Fibroblast of the aortic adventitia (primary cell): ENCODE measurements at places on chromosomes 12 and 14.
A peak's percentile ranks its signal among the peaks of the same experiment; 100 is the strongest.

GRCh38 chr14:70114621-70115156, 74.1 kb downstream of the SLC8A3 start:
- DNase-seq: no peak

GRCh38 chr12:89947437-89948270, 239.0 kb upstream of the ATP2B1 start:
- DNase-seq: peak; percentile 94

GRCh38 chr12:26158078-26158764, 33.4 kb upstream of the BHLHE41 start:
- DNase-seq: no peak

DNA sequence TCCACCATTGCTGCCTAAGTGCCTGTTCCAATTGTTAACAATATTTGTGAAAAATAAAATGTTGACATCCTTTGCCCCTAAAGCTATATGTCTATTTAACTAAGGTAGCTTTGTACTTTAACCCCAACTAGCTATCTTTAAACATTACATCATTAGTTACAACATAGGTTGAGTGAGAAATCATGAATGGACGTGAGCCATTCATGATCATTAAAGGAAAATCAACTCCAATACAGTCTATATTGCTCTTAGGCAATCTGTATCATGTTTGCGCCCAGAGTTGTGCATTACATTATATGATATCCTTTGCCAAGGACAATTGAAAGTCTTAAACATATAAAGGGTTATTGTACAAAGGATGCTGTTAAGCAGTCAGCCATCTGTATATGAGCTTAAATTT, 269.6 kb downstream of the ALX1 start:
- no peak for DNase-seq

DNA sequence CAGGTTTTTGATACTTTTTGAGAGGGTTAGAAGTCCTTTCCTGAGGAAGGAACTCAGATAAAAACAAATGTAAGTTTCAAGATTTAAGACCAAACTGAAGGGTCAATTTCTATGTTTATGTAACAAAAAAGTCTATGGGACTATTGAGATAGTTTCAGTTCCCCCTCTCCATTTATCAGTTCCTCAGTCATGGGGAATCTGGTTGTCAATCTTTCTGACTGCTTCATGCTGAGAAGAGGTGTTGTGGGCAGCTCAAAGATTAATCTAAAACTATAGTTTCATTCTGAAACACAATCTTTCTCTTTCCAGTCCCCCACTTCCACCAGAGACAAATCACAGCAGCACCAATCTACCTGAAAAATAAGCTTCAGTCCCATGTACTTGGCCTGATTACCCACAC, 93.7 kb downstream of the KCNMB4 start:
- DNase-seq: no peak

DNA sequence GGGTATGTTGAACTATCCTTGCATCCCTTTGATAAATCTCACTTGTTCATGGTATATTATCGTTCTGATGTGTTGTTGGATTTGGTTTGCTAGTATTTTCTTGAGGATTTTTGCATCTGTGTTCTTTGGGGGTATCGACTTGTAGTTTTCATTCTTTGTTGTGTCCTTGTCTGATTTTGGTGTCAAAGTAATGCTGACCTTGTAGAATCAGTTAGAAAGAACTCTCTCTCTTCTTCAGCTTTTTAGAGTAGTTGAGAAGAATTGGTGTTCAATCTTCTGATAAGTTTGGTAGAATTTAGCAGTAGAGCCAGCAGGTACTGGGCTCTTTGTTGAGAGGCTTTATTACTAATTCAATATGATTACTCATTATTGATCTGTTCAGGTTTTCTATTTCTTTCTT, 707.2 kb upstream of the LRFN5 start:
- DNase-seq: no peak

DNA sequence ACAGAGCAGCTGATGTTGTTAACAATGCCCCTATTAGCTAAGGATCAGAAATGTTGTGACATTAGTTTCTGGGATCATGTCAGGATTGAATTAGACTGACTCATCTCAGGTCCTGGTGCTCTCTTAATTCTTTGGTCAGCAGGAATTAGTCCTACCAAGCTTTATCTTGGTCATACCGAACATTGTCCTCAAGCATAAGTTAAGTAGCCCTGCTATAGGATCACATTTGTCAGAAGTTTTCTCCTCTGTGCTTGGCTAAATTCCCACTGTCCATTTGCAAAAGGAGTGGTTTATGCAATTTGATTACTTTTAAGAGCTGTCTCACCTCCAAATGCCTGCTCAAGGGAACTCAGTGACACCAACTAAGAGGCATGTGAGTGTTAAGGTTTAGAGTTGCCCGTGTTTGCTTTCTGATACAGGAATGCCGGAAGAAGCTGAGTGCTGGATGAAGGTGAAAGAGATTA, 48.4 kb upstream of the IFNG-AS1 start:
- DNase-seq: peak; percentile 23

GRCh38 chr14:55130196-55130550, 1.1 kb downstream of the LGALS3 start:
- DNase-seq: peak; percentile 45

GRCh38 chr12:64675795-64676194, 65.5 kb downstream of the RASSF3 start:
- peak; percentile 74 for DNase-seq

DNA sequence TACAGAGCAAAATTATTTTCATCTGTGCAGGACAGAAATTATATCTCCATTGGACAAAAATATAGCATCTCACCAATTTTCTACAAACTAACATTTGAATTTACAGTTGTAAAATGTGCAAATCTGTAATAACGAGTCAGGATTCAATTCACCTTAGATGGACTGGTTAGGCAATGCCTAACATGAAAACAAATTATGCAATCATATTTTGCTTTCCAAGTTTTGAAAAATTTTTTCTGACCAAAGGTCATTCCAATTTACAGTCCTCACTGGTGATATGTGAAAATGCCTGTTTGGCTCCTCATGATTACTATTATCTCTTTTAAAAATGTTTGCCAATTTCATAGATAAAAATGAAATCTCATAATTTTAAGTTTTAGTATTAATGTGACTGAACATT, 6.5 kb upstream of the CPM start:
- DNase-seq: no peak

GRCh38 chr12:122205053-122205925, 1.8 kb downstream of the B3GNT4 start:
- DNase-seq: no peak

DNA sequence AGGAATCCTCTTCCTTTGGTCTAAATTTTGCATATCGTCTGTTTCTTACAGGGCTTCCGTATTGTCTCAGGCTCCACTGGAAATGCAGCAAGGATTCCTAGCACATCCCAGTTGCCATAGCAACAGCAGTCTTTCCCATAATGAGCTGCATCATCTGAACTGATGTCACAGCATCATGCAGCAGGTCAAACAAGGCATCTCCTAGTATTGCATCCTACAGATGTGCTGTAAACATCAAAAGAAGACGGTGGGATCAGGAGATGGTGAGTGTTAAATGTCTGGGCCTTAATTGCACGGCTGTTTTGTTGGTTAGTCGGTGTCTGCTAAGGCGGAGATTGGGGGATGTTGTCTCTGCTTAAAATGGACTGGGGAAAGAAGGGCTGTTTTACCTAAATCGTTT, at the start of gene AKAP6:
TSS of gene AKAP6 (plus strand) at position 153 of the 400 bp plus-strand sequence. CDS start 104,196 bp downstream, outside the sequence.
- no peak for DNase-seq

DNA sequence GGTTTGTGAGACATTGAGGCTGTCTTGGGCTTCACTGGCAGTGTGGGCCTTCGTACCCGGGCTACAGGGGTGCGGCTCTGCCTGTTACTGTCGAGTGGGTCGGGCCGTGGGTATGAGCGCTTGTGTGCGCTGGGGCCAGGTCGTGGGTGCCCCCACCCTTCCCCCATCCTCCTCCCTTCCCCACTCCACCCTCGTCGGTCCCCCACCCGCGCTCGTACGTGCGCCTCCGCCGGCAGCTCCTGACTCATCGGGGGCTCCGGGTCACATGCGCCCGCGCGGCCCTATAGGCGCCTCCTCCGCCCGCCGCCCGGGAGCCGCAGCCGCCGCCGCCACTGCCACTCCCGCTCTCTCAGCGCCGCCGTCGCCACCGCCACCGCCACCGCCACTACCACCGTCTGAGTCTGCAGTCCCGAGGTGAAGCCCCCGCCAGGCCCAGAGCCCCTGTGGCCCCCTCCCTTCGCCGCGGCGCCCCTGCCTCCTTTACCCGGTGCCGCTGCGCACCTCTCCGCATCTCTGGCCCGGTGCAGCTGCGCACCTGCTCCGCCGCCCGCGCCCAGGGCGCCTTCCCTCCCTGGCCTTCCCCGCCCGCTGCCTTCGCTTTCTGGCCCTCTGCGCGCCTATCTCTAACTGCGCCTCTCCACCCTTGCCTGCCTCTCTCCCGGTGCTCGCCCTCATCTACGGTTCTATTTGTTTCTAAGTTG, at the start of gene ENO2:
TSS of gene ENO2 (plus strand) at position 335 of the 701 bp plus-strand sequence. CDS start 1,253 bp downstream, outside the sequence.
- peak; percentile 51 for DNase-seq

DNA sequence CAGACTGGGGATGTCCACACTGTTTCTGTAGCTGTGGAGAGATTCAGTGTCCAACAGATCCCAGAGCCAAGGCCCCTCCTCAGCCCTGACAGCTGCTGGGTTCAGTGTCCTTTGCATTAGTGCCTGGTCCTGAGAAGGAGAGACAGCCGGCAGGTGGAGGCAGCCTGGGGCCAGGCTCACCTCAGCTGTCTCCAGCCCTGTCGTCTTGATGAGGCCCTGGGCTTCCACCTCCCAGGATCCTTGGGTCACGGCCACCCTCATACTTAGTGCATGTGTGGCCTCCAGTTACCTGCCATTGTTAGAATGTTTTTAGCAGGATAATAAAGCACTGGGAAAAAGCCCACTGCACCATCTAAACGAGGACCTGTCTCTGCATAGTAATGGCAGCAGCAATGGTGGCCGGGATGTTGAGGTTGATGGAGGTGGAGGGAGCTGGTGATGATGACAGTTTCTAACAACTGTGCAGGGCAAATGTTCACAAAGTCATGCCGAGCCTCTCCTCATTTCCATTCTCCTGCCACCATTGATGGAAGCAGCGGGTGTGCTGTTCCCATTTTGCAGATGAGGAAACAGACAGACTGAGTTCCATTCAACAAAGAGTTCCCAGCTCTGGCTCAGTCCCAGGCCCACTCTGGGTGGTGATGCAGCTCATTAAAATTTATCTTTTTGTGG, 17.7 kb downstream of the ASB2 start:
- DNase-seq: no peak

DNA sequence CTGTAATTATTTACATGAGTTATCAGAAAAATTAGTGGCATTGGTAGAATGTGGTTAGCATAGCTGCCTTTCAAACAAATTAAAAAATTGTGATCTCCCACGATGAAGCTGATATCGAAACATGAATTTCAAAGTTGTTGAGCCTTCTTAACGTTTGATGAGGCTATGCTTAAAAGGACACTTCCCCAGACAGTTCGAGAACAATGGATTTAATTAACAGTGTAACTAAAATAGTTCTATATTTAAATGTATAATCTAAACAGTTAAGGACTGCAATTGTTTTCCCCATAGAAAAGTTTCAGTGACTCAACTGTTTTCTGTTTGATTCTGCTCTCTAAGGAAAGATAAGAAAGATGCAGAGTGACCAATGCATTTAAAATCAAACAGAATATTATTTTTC, 1.6 kb downstream of the CLEC2B start:
- peak; percentile 5 for DNase-seq

GRCh38 chr12:93459097-93459496, 8.2 kb upstream of the MRPL42 start:
- no peak for DNase-seq

DNA sequence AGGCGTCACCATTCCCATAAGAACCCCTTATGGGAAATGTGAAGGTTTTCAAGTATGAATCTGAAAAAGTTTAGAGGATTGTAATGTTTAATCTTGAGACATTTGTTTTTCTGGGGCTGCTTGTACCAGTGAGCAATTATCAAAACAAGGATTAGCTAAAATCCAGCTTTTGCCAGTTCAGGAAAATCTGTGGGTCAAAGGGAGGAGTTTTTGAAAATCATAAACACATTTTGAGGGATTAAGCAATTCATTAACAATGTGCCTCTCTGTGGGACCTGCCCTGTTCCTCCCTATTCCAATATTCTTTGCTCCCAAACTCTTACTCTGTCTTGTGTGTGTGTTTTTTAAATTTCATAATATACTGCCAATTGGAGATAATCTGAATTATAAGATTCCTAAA, 11.7 kb upstream of the DAAM1 start:
- DNase-seq: peak; percentile 28

- DNase-seq: no peak
These were observed 124.6 kb downstream of the PRKD1 start for GRCh38 chr14:29803045-29803444.

DNA sequence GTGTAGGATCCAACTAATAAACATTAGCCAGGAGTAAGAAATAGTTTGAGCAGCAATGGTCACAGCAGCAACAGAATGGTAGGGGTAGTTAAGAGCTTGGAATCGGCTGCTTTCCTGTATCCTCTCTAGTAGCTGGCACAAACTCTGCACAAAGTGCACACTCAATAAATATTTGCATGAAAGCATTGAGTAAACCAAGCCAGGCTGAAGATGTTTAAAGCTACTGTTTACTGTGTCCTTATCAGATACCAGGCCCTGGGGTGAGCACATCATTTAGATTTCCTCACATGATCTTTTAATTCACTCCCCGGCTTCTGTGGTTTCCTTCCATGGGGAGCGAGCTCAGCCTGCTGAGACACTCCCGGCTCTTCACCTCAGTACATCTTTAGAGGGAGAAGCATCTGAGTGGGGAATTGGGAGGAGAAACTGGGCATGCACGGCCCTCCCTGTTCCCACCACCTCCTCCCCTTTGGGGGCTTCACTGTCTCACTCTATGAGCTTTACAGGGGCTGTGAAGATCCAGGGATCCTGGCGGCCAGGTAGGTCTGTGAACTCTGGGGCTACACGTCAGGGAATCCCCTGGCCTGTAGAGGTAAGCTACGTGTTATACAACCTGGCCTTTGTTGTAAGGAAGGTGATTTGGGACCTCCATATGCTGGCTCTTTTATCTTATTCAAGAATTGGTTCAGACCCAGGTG, 107.2 kb upstream of the VASH1 start:
- DNase-seq: no peak

- no peak for DNase-seq
These were observed 18.8 kb downstream of the MVK start for GRCh38 chr12:109592195-109592904.

DNA sequence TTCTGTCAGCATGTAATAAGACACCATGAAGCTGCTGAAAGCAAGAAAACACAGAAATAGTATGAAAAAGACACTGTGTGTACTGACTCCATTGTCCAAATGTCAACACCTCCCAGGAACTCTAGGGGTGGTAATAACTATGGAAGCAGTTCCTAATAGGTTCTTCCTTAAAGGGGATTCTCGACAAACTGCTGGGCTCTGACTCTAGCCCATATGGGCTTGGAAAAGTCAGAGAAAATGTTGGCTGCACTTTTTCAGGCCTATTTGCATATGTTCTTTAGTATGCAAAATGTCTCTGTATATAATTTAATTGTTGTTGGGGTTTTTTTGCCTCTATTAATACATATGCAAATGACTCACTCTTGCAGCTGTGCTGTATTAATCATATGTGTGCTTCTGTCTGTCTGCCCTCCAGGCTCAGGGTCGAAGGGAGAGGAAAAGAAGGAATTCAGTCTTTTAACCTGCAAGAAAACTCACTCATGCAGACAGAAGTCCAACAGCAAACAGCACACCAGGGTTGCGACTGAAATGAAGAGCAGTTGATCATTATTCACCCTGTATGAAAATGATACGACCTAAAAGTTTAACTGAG, 317.6 kb downstream of the SOX5 start:
- no peak for DNase-seq
